ENCODE measurements at places on chromosomes 1 and 21. TPM values are rescaled to one million over a fixed set of nuclear protein-coding genes. Genes with fewer than 3 reads are reported as not detected.

PGLYRP4 gene
- not detected for total RNA-seq

FOXD3 gene
- total RNA-seq = not detected

PCAT6 gene
- 0.55 TPM for total RNA-seq

PDC gene
- total RNA-seq = 0.28 TPM

FCMR gene
- 0.09 TPM for total RNA-seq

SERPINC1 gene
- total RNA-seq = not detected

NES gene
- 6.1 TPM for total RNA-seq

TRIM58 gene
- total RNA-seq = 0.18 TPM

Data from smooth muscle cell of bladder (primary cell).